ENCODE measurements at places on chromosomes 3 and 15.

- DNase-seq: no peak
These were observed 13.7 kb downstream of the PLEKHO2 start for GRCh38 chr15:64855205-64855975.

- DNase-seq: no peak
These were observed 457.8 kb downstream of the FOXP1 start for GRCh38 chr3:71125738-71126137.

DNA sequence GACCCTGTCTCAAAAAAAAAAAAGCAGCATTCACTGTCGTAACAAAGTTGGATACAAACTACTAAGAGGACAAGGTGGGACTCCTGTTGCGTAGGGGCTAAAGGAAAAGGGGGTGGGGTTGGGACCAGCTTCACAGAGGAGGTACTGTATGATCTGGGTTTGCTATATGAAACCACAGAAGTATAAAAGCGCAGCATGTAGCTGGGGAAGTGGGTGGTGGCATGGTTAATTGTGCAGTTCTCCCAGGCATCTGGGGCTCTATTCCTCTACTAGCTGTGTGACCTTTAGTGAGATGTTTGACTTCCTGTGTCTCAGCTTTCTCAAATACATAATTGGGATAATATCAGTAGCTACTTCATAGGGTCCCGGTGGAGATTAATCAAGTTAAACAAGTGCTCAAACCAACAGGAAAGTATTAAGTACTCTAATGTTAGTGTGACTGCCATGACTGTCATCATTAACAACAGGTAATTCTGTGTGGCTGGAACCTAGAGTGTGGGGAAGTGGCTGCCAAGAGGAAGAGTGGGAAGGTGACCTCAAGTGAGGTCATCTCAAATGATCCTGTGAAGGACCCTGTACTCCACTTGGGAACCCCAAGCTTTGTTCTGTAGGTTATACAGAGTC, 11.5 kb downstream of the PARP16 start:
- DNase-seq: no peak

- no peak for DNase-seq
These were observed 78.7 kb upstream of the TTBK2 start for GRCh38 chr15:42999201-42999779.

All from posterior vena cava (tissue), 2 donors.